ENCODE measurements at places on chromosomes 2 and 18.

DNA sequence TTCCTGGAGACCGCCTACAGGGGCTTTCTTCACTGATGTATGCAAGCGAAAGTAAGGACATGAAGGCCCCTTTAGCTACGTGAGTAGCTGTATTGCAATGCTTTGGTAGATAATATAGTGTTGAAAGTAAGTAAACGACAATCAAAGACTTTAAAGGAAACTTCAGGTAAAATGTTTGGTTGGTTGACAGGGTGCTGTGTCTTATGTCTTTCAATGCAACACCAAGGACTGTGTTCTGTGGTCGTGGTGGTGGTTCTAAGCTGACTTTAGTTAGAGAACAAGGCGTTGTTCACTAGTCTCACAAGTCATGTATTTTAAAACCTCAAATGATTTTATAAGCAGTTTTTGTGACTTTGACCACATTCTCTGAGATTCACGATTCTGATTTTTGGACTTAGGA lies 58.0 kb upstream of the CABYR start:
- no peak for DNase-seq

DNA sequence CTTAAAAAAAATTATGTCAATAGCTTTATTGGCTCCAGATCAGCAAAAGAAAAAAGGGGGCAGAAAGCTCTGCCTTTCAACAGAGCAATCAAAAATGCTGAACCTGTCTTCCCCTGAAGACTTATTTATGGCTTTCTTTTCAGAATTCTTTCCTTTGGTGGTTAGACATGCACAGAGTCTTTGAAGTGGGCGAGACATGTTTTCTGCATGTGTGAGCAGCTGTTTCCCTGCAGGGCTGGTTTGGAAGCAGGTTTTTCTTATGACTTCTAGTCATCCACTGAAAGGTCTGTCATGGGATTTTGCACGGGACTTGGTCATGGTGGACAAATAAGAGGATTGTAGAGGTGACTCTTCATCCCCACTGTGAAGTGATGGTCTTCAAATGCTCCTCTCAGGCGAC lies 160.3 kb downstream of the VAPA start:
- no peak for DNase-seq

GRCh38 chr2:120134263-120134662 lies 88.9 kb downstream of the TMEM185B start:
- DNase-seq = no peak

DNA sequence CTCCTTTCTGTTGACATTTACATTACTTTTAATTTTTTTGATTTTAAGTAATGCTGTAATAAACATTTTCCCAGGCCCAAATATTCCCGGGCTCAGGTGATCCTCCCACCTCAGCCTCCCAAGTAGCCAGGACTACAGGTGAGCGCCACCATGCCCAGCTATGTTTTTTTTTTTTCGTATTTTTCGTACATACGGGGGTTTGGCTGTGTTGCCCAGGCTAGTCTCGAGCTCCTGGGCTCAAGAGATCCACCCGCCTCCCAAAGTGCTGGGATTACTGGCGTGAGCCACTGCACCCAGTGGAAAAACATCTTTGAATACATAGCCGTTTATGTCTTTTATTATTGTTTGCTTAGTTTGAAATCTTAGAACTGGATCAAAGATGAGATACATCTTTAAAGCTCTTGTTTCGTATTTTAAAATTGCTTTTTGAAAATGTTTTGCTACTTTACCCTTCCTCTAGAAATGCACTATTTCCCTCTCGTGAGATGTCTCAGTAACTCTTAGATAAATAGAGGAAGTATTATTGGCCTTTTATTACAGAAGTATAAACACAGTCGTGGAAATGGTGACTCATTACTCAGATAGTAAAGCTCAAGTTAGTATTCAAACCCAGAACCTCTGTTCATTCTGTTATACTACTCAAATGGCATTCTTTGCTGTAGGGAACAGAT lies 2.4 kb downstream of the SMCHD1 start:
- DNase-seq = no peak

GRCh38 chr2:9099341-9099751 lies 95.9 kb upstream of the MBOAT2 start:
- DNase-seq = no peak

- no peak for DNase-seq
These were observed 74.6 kb downstream of the PDE11A start for GRCh38 chr2:177998006-177998405.

- no peak for DNase-seq
These were observed 6.1 kb upstream of the TMBIM1 start for GRCh38 chr2:218298314-218298875.

- no peak for DNase-seq
These were observed 7.7 kb upstream of the COL6A3 start for GRCh38 chr2:237421542-237422116.

DNA sequence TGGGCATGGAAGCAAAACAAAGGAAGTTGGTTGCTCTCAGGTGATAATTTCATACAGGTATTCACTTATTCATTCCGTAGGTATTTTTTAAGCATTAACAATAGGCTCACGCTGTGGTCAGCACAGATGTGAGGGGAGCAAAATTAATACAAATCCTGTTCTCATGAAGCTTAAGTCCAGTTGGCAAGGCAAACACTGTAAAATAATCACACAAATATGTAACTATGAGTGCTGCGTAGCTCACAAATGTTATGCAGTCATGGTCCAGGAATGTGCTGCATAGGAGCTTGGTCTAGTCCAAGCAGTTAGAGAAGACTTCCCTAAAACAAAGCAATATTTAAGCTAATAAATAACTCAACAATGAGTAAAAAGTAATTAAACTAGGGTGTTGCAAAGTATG lies 23.9 kb downstream of the SP5 start:
- DNase-seq = no peak

DNA sequence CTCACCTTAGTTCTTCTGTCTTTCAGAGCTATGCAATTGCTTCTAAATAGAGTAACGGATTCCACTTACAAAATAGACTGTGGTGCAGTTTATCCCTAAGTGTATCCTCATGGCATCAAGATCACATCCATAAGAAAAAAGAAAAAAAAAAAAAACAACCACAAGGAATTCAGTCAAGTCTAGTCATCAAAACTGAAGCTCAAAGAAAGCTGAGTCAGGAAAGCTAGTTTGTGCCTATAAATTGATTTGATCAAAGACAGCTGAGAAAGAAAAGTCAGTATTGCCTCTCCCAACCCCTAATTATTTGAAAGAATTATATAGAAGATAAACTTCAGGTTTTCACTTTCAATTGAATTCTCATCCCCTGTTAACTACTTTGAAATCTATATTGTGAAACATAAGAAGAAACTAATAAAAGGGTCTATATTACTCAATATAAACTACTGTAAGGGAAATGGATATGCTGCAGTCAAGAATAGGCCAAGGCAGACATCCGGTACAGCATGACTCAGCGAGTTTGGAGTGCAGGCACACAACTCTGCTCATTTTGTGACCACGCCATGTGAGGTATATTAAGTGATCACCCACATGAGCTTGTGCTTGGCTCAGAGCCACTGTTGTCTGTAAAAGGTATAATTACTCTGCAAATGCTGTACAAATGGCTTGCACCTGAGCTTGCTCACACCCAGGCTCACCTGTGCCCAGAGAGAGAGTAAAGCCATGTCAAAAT lies 568.1 kb upstream of the CRIM1 start:
- no peak for DNase-seq

DNA sequence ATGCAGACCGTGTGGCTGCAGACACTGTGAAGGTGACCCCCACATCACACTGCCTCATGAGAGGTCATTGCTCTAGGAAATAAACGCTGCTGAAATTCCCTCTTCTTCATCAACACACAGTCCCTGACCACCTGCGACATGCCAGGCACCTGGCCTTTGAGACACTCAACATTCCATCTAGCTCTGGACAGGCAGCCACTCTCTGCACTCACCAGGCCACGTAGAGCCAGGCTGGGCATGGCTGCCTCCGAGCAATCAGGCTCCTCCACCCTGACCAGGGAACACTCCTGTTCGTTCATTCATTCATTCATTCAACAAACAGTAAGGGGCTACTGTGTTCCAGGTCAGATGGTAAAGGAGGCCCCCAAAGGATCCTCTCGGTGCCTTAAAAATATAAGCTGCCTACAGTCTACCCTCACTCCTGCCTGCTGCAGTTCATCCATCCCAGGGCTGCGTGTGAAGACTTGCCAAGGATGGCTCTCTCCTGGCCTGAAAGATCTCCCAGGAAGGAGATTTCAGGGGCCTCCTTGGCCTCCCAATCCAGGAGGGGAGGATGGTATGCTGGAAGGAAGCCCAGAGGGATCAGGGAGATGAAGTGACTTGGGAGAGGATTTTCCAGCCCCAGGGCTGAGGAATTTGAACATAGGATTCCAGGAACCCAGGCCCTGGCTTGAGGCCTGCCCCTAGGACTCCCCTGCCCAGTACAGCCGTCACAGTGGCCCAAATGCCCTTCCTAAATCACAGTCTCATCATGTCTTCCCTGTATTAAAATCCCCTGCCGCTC lies 66.7 kb downstream of the TNS1 start:
- DNase-seq = no peak

DNA sequence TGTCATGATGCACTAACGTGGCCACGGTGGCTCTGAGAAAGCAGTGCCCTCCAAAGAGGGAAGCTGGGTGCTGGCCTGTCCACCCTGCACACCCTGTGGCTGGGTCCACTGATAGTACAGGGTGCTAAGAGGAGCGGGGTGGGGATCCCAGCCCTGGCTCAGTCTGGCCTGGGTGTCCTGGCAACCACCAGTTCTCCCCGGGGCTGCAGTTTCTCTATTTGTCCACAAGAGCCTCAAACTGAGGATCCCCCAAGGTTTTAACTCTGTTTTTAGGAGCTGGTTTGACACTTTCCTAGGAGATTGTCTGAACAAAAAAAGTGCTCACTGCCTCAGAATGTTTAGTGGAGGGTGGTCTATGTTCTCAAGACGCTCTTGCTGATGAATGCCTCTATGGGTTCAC lies 29.0 kb downstream of the EDAR start:
- no peak for DNase-seq

DNA sequence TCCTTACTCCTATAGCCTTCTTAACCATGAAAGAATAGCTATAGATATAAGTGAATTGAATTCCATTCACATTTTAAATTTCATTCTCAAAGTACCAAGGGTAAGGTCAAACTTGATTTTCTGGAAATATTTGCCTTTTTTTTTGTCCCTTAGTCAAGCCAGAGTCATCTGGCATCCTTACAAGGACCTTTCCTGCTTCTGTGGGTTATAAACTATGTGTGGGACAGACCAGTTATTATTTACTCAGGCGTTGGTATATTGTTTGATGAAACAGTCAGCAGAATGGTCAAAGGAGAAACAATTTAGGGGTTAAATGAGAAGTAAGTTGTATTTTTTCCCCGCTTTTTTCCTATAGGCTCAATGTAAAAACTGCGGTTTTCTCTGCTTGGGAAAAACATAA lies 1103.2 kb upstream of the ZEB2 start:
- DNase-seq = no peak

- no peak for DNase-seq
These were observed 651 bp upstream of the STAM2 start for GRCh38 chr2:152176113-152176714.

Measured in NCI-H187 (cell line).